NCI-H2081 (cell line): ENCODE measurements at places on chromosomes 5 and 9.
A peak's percentile ranks its signal among the peaks of the same experiment; 100 is the strongest.

DNA sequence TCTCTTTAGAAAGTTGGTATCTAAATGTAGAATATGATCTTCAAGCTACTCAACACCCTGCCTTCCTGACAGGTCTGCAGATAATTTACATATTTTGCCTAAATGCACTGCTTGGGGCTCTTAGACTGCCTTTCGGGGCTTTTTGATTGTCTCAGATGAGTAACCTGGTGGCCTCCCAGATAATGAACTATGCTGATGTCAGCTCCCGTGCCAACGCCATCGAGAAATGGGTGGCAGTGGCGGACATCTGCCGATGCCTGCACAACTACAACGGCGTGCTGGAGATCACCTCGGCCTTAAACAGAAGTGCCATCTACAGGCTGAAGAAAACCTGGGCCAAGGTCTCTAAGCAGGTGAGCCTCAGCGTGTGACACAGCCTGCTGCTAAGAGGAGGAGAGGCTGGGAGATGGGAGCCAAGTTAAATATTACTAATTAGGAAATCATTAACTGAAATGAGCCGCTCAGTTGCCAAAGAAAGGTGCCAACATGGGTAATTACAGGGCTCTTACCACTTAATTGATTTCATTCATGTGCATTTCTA is 20.8 kb upstream of the CKMT2 start:
- peak; percentile 56 for DNase-seq

DNA sequence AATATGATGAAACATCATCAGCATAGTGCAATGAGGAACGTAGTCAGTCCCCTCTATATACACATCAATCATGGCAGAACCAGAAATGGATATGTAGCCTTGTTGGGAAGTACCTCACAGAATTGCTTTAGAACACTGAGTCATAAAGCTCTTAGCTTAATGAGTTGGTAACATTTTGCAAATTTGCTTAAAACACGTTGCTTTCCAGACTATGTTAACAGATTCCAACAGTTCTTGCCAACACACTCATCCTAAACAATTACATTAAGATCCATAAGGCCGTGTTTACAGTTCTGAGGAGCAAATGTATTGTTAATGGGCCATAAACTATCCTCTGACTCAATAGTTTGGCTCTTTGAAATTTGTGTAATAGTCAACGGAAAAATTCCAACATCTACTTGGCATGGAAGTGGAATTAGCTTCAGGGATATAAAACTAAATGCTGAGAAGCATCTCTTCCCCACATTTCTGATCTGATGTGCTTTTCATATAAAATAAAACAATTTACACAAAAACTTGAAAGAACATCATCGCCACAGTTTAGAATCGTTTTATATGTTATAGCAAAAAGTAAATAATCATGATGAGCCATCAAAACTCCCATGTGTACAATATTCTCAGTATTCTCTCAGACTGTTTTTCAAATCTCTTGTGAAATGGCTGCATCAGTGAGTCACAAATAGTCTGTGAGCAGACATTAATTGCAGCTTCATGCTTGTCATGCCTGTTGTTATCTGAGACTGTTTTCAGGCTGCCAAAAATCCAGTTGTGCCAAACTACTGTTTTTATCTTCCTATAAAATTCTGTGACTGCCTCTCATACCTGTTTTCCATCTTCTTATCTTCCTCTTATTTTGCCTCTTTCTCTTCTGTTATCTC is 291.9 kb downstream of the COX7C start:
- no peak for DNase-seq

- no peak for DNase-seq
Observed at GRCh38 chr9:23643656-23644258, 182.3 kb downstream of the ELAVL2 start.

DNA sequence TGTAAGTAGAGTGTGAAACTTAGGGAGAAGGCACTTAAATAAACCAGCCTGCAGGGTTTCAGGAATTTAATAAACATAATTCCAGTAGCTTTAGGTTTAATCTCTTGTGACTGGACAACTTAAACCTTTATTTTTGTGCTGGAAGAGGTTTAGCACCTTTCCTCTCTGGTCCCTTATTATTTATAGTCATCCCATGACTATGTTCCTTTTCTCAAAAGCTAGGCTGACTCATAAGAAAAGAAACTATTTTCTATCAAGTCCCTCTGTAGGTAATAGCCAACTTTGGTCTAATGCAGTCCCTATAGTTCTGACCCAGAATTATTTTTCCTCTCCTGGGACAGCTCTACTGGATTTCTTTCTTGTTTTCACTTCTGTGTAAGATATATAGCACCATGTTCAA is 588.9 kb downstream of the NR2F1-AS1 start:
- DNase-seq, result no peak

DNA sequence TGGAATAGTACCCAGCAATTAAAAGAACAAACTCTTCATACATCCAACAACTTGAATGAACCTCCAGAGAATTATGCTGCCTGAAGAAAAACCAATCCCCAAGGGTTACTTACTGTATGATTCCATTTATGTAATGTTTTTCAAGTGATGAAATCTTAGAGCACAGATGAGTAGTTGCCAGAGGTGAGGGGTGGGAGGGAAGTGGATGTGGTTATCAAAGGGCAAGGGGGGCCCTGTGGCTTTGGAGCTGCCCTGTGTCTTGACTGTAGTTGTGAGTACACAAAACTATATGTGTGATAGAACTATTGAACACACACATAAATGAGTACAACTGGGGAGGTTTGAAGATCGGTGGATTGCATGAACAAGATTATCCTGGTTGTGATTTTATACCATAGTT is 115.8 kb upstream of the SLC25A48 start:
- no peak for DNase-seq

DNA sequence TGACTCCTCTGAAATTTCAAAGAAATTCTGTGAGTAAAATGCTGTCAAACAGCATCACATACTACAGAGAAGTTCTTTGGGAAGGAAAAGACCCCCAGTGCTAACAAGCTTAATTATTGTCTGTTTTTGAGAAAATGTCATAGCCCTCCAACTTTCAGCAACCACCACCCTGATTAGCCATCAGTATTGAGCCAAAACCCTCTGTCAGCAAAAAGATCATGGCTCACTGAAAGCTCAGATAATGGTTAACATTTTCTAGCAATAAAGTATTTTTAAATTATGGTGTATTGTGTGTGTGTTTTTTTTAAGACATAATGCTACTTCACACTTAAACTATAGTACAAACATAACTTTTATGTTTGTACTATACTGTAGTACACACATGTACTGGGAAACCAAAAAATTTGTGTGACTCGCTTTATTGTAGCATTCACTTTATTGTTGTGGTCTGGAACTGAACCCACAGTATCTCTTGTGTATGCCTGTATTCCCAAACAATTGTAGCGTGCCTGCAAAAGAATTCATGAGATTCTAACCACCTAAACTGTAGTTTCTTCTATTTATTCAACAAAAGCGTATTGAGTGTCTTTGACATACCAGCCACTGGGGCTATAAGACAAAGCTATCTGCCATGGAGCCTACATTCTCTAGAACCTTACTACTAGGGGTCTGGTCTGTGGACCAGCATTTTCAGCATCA is 31.6 kb downstream of the TLE4 start:
- DNase-seq, result no peak

DNA sequence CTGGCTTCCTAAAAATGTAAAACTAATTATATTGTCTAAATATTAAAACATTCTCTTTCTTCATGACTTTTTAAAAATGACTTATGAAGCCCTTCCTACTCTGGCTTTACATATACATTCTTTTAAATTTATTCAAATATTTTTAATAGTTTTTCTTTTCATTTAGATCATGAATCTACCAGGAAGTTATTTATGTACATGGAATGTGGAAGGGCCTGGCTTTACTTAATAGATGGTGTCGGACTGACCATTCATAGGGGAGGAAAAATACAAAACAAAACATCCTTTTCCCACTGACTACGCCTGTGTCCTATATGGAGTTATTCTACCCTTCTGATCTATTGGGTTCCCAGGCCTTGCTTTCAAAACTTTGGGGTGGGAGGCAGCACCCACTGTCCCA is 129.8 kb downstream of the MACROH2A1 start:
- no peak for DNase-seq

- peak; percentile 89 for DNase-seq
Observed at GRCh38 chr5:11903614-11904264, 507 bp downstream of the CTNND2 start.

- DNase-seq, result no peak
Observed at GRCh38 chr5:35236770-35237169, 6.5 kb upstream of the PRLR start.

GRCh38 chr5:109857405-109858031 is 167.8 kb downstream of the MAN2A1 start:
- DNase-seq, result no peak

DNA sequence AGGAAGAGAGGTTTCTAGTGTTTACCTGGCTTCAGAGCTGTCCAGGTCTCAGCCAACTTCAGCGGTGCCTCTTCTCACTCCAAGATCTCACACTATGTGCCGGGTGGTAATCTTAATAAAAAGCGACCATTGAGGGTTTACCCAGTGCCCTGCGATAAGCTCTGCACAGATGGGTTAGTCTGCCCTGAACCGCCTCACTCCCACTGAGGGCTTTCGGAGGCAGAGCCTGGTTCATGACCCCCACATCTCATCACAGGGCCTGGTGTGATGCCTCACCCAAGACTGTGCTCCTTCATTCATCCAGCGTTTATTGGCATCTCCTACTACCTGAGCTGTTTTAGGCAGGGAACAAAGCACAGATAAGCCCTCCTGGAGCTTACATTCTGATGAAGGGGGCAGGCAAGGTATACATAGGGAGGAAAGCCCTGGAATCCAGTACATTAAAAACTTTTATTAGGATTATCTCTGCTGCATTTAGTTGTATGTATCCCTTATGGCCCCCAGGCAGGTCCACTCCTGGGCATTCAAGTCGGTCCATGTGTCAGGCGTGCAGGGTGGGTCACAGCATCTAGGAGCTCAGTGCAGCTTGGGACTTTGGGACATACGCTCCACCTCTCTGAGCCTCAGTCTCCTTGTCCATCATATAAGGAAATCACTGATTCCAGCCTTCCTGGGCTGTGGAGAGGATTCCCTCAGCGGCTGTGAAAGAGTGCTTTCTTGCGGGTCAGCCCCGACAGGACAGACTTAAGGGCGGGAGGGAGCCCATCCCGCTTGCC is 613 bp upstream of the COL15A1 start:
- no peak for DNase-seq

- no peak for DNase-seq
Observed at GRCh38 chr5:127085796-127086195, 12.5 kb upstream of the C5orf63 start.

GRCh38 chr5:132776938-132777208 is 166 bp downstream of the SEPTIN8 start:
- no peak for DNase-seq
